Activated CD4-positive, alpha-beta T cell treated with anti-CD3 and anti-CD28 coated beads, Interleukin-2, amount 50 U/mL, for 48 hours (primary cell): ENCODE measurements at places on chromosomes 4 and X.
A peak's percentile ranks its signal among the peaks of the same experiment; 100 is the strongest.

- DNase-seq = no peak
Measured at GRCh38 chr4:42785817-42786216, 106.7 kb upstream of the GRXCR1 start.

DNA sequence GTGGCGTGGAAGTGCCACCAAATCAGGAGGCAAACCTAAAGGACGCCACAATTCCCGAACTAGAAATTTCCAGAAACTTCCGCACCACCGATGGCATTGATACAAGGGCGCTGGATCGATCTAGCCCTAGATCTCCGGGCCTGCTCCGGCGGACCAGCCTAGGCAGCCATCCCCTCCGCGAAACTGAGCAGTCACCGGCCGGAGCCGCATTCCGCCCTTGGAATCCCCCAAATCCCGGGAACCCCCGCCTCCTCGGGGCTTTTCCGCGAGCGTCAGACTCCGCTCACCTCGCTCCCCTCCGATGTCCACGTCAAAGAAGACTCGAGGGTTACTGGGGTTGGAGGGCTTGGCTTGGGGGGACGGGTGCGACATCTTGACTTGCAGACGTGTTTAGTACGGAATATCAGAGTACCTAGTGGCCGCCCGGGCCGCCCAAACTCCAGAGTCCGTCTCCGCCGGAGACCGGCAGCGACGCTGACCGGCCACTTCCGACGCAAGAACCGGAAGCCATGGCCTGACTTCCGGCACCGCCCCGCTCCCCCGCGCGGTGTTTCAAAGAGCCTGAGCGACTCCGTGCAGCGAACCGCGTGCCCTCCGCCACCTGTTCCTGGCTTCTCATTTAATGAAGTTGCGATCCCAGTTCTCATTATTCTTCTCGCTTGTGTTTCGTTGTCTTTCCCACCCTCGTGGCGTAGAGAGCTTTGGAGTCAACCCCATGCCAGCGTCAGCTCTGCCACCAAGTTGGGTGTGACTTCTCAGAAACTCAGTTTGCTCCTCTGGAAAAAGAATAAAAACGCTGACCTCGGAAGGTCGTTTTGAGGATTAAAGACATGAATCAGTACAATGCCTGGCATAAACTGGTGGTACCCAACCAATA lies at the start of gene PPID:
PPID (minus strand) TSS at position 480 of the 877 bp plus-strand sequence; CDS start at position 372, 108 bp downstream.
- peak; percentile 85 for DNase-seq

- DNase-seq = no peak
Measured at GRCh38 chr4:119543187-119543586, 85.4 kb downstream of the PDE5A start.

DNA sequence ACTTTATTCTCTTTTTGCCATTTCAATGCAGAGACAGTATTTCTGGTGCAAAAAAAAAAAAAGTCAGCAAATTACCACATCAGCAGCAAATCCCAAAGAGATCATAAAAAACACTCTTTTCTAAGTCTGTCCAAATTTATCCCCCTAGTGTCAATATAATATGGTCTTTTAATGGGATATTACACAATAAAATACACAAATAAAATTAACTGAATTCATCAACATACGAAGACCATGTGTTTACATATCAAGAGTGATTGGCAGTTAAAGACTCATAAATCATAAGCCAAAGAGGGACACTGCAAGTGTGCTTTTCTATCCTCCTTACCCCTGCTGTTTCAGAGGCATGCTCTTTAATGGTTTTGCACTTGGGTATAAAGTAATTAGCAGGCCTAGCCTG lies 340.2 kb upstream of the DKK2 start:
- DNase-seq = no peak

- DNase-seq = peak; percentile 4
Measured at GRCh38 chr4:107034091-107034995, 1.8 kb downstream of the DKK2 start.

GRCh38 chr4:125041372-125041930 lies 273.3 kb upstream of the FAT4 start:
- no peak for DNase-seq

DNA sequence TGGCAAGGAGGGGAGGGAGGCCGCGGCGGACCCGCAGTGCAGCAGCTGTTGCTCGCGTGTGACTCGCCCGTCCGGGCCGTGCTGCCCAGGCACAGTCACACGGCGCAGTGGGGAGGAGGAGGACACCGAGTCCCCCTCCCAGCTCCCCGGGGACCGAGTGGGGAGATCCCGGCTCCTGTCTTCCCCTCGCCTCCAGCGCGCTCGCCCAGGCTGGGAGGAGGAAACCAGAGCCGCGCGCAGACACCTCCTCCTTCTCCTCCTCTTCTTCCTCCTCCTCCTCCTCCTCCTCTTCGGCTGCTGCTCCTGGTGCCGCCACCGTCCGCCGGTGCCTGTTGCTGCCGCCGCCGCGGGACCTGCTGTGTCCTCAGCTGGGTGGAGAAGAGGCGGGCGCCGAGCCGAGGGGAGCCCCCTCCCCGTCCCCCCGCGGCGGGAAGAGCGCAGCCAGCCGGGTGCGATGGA lies at the start of gene TBC1D1:
TBC1D1 (plus strand) TSS at position 284 of the 459 bp plus-strand sequence. CDS start 11,012 bp downstream, outside the sequence.
- peak; percentile 61 for DNase-seq

DNA sequence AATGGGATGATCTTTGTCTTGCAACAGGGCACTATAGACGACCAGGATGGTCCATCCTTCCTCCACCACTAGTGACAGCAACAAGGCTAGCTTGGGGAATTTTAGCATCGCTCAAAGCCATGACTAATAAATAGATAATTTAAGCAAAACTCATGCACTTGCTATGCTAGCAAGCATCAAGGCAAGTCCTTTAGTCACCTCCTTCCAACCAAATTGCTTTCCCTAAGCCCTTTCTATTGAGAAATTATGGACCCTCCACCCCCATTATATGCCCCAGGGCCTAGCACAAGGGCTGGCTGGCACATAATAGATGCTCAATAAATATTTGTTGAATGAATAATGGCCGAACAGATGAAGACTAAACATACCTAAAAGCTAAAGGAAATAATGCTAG lies 28.6 kb downstream of the SLC16A2 start:
- no peak for DNase-seq

- DNase-seq = no peak
Measured at GRCh38 chr4:140305053-140305452, 68.4 kb upstream of the SCOC start.

DNA sequence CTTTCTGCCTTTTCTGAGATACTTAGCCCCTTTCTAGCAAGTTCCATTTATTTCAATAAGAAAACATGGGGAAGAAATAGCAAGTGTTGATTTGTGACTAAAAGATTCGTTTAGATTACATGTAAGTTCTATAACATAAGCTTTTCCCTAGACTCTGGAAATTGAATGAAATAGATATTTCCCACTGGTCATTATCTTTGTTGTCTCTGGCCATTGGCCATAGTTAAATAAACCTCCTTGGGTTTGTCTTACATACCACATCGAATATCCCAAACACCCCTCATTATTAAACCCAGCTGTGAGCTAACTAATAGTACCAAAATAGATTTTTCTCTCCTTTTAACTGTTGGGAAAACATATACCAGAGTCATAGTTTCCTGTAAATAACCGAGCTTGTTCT lies 534.8 kb downstream of the IQCM start:
- no peak for DNase-seq
